NCI-H187 treated with DMSO at 0.1 percent for 48 hours (cell line): ENCODE measurements at places on chromosomes 2 and 18.

- DNase-seq: no peak
These were observed 129.6 kb downstream of the PID1 start for GRCh38 chr2:229141424-229142025.

DNA sequence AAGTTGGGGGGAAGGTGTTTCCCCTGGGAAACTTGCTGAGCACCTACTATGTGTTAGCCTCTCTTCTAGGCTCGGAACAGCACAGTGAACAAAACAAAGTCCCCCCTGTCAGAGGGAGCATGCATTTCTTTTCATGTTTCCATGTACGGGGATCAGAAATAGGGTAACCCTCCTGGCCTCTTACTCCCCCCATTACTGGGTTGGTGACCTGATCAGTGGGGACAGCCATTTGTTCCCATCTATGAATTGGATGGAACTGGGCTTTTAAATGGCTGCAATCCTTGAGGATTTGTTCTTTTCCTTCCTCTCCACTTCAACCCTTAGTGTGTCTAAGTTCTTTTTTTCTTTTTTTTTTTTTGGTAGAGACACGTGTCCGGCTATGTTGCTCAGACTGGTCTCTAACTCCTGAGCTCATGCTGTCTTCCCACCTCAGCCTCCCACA, 13.7 kb downstream of the NCL start:
- DNase-seq: no peak

GRCh38 chr2:186559370-186559769, 30.5 kb upstream of the ITGAV start:
- no peak for DNase-seq

DNA sequence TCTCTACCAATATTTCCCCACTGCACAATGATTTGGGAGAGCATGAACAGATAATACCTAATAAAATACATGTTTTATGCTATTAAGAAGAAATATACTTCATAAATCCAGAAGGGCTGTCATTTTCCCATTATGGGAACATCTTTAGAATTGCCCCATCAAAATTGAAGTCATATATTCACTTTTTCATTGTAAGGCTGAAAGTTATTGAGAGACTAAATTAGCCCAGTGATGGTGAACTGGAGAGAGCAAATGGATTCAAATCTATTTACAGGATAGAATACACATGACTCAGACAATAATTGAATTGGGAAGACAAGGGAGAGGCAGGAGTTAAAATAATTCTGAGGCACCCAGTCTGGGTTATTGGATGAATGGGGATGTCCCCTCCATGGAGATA, 79.7 kb upstream of the TTC39C start:
- no peak for DNase-seq

DNA sequence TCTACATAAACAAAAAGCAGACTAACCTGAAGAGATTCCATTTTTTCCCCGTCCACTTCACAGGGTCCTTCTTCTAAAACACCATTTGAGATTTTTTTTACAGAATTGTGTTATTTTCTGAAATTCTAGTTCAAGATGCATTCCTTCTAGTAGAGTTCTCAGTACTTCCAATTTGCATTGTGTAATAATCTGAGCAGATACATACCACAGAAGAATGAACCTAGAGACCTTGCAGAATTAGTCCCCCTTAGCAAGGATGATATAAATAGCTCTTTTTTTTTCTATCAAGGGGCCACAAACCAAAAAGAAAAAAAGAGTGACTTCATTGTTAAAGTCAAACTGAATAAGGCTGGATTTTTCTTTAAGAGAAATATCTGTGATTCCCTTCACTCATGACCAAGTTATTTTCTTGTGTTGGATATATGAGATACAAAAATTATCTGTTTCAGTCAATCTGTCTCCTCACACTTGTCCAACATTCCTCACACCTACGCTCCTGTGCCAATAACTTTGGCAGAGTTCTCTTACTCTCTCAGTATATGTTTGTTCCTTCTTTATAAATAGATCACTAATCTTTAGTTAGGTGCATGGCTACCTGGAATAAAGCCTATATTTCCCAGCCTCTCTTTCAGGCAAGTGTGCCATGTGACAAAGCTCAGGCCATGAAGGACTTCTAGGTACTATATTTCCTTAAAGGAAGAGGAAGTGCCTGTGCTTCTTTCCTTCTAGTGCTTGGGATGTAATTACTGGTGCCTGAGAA, 183.5 kb downstream of the ZNF385B start:
- DNase-seq: no peak

- DNase-seq: no peak
These were observed 12.7 kb downstream of the GPR39 start for GRCh38 chr2:132429351-132429750.

GRCh38 chr2:218671654-218672566, at the start of the genes RNF25 and STK36:
Gene RNF25, minus strand, starts transcription at chr2:218672002. Its CDS starts 32 bp downstream, at chr2:218671970.
Gene STK36, plus strand, starts transcription at chr2:218672086. Its CDS starts 744 bp downstream, at chr2:218672830.
- DNase-seq: peak; percentile 2
